ENCODE measurements at places on chromosomes 2 and 18.

DNA sequence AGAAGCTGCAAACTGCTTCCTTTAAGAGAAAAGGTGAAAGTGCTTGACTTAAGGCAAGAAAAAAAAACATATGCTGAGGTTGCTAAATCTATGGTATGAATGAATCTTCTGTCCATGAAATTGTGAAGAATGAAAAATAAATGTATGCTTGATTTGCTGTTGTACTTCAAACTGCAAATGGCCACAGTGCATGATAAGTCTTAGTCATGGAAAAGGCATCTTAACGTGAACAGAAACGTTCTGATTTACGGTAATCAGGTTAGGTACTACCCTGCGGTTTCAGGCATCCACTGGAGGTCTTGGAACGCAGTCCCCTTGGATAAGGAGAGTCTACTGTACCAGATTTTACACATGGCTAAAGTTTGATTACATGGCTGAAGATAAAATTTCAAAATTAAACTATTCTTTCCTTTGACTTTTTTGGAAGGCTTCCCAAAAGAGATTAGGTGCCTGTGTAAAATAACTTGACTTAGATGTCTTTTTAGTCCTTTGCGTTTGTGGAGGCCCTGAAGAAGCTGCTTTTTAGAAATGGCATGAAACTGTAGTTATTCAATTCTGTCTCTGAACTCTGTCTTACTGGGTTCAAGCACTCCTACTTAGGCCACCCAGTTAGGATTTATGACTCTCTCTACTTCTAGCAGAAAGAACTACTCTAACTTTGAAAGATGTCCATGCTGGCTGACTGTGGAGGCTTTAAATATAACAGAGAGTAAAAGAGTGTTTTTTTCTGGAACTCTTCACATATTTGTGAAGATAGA, 35.9 kb upstream of the SCN9A start:
- no peak for DNase-seq

GRCh38 chr2:23073671-23074070, 311.3 kb upstream of the KLHL29 start:
- DNase-seq: no peak

DNA sequence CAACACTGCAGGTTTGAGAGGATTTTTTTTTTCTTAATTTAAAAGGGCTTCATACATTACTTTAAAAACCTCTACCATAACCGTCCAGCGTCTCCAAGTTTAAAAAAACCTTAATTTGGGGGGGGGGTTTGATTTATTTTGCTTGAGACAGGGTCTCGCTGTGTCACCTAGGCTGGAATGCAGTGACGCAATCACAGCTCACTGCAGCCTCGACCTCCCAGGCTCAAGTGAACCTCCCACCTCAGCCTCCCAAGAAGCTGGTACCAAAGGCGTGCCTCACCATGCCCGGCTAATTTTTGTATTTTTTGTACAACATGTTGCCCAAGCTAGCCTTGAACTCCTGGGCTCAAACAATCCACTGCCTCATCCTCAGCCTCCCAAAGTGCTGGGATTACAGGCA, 36.9 kb downstream of the ADAM17 start:
- DNase-seq: no peak

DNA sequence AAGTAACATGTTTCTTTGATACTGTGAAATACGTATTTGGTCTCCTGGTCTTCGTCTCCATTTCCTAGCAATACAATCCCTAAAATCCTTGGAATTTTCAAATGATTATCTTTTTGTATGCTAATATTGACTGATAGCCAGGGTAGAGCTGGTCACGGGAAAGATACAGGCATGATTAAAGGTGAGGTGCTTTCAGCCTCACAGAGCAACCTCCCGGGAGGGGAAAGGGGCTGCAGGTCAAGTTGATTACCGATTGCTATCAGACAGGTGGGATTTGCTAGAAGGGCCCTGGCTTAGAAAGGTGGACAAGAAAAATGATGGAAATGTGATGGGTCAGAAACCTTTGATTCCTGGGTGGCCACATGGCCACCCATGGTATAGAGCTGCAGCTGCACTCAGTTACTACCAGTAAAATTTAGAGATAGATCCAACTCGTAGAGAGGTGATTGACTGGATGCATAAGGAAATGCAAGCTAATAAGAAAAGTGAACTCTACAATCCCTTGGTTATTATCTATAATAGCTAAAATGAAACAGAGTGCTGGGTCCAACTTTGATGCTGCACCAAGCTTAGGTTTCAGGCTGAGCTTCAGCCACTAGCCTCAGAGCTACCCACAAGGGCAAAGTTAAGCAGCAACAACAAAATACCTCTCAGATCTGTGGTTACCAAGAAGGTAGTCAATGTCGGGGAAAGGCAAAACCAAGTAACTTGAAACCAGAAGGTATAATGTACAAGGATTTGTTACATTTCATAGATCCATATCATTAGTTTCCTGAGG, 15.3 kb downstream of the YPEL5 start:
- no peak for DNase-seq

Data from stimulated activated CD8-positive, alpha-beta memory T cell treated with anti-CD3 and anti-CD28 coated beads, Interleukin-7, amount 100 ng/mL, for 1 hour (primary cell).